ENCODE measurements at places on chromosomes 13 and 19. TPM values are rescaled to one million over a fixed set of nuclear protein-coding genes. Genes with fewer than 3 reads are reported as not detected.

- DNase-seq, result no peak
Observed at GRCh38 chr13:110921209-110921608, 6.3 kb upstream of the ANKRD10 start.

GRCh38 chr13:91470681-91471080 is 72.3 kb downstream of the GPC5 start:
- no peak for DNase-seq

The F7 gene
- polyA plus RNA-seq, result 2.0 TPM

DNA sequence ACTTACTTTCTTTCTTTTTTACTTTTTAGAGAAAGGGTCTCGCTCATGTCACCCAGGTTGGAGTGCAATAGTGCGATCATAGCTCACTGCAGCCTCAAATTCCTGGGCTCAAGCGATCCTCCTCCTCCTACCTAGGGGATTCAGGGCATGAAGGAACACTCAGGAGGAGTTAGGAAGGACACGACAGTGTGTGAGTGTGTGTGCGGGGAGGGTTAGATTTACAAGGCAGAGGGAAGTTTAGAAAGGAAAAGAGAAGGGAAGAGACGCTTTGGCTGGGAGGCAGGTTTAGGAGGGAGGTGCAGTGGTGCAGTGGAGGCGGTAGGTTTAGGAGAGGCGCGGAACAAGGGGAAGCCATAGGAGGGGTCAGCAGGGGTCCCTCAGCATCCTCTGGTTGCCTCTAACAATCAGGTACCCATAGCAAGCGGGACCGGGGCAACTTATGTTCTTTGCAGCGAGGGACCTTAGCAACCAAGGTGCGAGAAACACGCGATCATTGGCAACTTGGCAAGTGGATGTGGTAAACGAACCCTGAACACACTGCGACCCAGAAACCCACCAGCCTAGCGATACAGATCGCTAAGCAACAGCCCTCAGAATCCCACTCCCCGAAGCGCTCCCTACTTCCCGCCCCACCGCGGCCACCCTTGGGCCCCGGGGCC is 501 bp downstream of the SIRT2 start:
- DNase-seq, result no peak

DNA sequence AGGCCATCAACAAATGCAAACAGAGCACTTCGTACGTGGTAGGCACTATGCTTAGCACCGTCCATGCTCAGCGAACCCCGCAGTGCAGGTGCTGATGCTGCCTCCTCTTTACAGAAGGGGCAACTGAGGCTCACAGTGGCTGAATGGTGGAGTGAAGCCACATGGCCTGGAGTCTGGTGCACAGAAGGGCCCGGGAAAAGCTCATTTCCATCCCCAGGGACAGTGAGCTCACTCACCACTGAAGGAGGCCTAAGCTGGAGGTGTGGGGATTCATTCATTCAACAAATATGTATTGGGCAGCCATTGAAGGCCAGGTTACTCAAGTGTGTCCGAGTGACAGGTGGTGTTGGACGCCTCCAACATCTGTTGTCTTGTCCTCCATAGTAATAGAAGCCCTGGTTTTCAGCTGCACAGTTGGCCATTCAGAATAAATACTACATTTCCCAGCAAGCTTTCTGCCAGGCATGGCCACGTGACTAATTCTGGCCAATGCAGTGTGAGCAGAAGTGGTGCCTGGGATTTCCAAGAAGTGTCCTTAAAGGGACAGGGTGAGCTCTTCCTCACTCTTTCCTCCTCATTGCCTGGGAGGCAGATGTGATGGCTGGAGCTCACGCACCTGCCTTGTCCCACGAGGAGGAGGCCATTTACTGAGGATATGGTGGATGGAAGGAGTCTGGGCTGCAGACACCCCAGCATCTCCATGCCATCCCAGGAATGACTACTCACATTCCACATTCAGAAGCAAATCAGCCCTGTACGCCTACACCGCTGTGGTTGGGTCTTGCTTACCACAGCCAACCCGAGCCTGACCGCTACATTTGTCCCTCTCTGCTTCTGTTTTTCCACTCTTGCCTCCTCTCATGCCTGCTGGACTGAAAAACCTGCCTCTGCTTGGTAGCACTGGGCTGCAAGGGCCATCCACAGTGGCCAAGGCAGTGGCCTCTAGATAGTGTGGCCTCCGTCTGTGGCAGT is 2.3 kb upstream of the ZNRF4 start:
- DNase-seq, result no peak

- no peak for DNase-seq
Observed at GRCh38 chr19:34431681-34432402, 3.7 kb downstream of the UBA2 start.

The SIGLEC8 gene
- polyA plus RNA-seq, result not detected

The ZNF135 gene
- polyA plus RNA-seq, result 23.1 TPM

DNA sequence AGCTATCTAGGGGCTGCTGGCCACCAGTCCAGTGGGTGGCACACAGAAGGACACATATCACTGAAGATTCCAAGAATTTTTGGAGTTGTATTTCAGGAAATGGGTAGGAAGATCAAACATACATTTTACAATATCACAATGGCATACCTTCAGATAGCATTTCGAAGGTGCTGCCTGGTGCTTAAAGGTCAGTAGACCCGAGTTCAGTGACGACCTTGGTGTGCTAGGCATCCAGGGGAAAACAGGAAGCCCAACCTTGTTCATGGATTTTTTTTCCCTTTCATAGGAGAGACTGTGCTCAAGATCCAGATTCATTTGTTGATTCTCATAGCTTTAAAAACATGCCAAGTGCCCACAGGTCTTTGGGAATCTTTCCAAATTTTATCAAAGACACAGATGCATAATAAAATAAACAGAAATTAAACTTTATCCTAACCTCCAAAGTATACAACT is 51.0 kb upstream of the RCBTB2 start:
- DNase-seq, result no peak

DNA sequence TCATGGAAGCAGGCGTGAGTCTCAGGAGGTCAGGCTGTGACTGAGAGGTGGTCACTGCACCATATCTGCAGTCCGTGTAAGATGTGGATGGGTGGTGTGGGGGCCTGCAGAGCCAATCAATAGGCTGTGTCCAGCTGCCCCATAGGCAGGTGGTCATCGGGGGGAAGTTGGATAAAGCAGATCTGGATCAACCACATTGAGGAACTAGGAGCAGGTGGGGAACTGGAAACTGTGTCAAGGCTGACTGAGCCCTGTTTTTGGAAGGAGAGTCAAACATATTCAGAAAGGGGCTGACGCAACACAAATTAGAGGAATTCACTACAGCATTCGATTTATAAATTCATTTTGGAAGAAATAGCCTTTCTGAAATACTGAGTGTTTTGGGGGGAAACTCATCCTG is 15.0 kb downstream of the CLEC4M start:
- DNase-seq, result no peak

The KLK8 gene
- 2.6 TPM for polyA plus RNA-seq

DNA sequence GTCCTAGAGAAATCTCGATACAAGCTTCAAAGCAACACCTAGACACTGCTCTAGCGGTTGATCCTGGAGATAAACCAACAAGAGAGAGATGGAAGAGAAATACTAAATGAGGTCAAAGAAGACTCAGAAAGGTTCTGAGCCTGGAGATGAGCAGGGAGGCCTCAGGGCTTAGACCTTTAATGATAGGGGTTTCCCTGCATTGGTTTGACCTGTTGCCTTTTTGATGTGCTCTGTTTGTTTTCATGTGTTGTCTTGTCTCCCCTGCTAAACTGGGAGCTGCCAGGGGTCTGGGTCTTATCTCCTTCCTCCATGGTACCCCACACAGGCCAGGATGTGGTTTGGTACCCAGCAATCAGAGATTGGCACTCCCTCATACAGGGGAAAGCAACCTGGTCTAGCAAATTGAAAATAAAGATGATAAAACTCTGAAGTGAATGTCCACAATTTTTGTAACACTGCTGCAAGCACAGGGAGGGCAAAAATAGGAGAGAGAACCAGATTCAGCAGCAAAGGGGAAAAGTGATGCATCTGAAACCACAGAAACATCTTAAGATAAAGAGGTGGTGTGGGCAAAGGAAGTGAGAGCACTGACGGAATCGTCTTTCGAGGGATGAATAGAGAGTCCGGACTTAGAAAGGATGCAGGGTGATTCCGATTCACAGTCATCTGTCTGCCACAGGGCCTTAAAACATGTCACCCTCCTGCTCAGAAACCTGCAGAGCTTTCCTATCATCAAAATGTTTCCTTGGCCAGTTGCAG is 3.5 kb downstream of the FFAR2 start:
- no peak for DNase-seq

GRCh38 chr13:32720026-32720425 is 133.8 kb downstream of the PDS5B start:
- DNase-seq, result no peak

The TTYH1 gene
- polyA plus RNA-seq, result 14.1 TPM

The IQCN gene
- polyA plus RNA-seq, result 5.2 TPM

DNA sequence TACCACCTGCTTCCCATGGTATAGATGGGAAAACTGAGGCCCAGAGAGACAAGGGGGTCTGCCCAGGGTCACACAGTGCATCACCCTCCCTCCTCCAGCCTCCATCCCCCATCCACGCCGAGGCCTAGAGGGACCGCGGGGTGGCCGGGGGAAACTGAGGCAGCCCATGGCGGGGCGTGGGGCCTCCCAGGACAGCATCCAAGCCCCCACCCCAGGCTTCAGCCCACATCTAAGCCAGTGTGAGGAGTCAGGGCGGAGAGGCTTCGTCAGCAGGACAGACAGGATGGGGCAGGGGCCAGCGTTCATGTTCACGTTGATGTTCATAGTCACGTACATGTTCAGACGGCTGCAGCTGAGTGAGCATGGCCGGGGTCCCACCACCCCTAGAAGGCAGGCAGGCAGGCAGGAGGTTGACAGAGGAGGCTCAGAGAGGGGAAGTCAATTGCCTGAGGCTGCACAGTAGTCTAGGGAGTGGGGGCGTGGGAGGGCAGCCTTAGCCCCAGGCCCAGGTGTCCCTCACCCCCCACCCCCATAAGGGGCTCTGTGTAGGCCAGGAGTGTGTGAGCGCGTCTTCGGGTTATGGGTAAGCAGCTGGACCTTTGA is 23.3 kb downstream of the SMIM24 start:
- DNase-seq, result no peak

The FLT3LG gene
- polyA plus RNA-seq, result 2.6 TPM

The FAM83E gene
- 1.1 TPM for polyA plus RNA-seq

DNA sequence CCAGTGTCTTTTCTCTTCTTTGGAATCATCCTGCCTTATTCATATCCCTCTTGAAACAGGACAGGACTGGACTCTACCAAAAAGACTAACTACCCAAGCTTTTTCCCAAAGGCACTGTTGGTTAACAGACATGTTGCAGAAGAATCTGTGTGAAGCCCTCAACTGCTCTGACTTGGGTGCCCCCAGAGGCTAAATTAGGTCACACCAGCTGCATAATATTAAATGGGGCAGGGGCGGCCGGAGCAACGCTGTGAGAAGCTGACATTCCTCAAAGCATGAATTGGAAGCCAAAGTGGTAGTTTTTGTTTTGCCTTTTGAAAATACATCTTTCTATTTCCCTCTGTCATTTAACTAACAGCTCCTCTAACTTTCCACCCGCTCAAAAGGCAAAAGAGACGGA is 185.9 kb downstream of the LHFPL6 start:
- DNase-seq, result no peak

The ZNF610 gene
- 10.1 TPM for polyA plus RNA-seq

DNA sequence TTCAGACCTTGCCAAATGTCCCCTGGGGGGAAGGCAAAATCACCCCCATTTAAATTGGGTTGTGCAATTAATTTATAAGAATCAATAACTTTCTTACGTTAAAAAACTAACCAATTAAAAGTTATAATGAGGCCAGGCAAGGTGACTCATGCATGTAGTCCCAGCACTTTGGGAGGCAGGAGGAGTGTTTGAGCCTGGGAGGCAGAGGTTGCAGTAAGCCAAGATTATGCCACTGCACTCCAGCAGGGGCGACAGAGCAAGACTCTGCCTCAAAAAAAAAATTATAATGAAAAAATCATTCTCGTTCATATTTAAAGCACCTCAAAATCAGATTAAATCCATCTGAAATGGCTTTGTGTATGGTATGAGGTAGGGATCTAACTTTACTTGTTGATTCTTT is 18.4 kb upstream of the SIGLEC14 start:
- no peak for DNase-seq

DNA sequence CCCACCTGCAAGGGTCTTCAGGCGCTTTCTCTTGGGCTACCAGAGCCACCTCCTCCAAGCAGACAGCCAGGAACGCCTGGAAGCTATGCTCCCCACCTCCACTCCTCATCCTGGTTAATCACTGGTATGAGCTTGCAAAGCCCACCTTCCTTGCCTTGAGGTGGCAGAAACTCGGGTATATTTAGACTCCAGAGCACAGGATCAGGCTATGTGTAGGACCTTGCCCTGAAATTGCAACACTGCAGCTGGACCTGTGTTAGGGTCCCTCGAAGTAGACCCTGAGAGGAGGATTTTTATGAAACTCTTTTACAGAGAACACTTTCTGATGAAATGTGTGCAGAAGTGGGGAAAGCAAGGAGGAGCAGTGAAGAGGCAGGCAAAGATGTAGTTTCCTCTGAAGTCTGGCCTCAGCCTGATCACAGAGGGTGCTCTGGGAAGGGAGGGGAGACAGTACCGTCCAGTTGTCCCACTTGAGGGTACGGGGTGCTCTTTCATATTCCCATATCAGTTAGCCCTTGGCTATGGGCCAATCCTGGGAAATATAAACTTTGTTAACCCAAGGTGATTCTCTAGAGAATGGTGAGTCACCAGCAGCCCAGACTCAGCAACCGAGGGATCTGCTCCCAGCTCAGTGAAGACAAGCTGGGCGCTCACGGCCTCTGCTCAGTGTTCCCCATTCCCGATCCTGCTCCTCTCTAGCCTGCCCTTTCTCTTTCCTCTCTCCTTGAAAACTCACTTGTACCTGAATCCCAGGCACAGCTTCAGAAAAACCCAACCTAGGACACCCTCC is 157.9 kb downstream of the UQCRFS1 start:
- no peak for DNase-seq

DNA sequence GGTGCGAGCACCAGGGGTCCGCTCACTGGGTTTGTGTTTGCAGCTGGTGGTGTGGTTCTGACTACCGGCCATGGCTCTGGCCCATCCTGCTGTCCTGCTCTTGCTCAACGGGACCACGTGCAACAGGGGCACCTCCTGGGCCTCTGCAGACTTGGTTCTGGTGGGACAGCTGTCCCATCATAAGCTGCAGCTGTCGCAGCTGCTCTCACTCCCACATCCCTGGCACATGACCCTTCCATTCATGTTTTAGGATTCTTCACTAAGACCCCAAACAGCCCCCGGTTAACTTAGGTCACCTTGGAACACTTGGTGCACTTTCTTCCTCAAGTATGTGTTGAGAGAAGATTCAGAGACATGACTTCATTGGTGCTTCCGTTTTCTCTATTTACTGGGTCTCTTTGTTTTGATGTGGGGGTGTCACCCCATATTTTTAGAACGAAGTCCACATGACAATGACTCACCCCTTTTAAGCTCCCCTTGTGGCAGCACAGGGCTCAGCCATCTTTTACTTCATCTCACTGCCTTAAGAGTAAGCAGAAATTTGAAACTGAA is 68.4 kb upstream of the ARHGEF7 start:
- no peak for DNase-seq

DNA sequence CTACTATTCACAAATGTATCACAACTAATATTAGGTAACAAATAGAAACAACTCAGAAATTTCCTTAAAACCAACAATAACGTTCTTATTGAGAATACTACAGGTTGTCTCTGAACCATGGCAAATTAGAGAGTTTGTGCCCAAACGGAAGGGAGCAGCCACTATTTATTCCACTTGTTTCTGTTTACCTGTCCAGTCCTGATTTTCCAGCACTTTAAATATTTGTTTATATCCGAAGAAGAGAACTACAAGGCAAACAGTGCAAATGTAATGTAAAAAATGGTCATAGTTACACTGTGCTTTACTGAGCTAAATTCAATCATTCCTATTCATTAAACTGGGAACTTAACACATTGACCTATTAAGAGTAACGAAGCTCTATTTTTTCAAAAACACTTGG is 9.2 kb downstream of the SUCLA2 start:
- DNase-seq, result no peak

Measured in right renal pelvis (tissue), 4 donors.